C1 segment of cervical spinal cord (tissue), 14 donors: ENCODE measurements at places on chromosomes 2 and 18.
A peak's percentile ranks its signal among the peaks of the same experiment; 100 is the strongest.

- no peak for DNase-seq
Measured at GRCh38 chr2:218880102-218880858, at the start of gene WNT10A. Gene WNT10A (plus strand): TSS chr2:218880852. CDS start chr2:218880996, 144 bp downstream.

- no peak for DNase-seq
Measured at GRCh38 chr2:195694553-195694952, 37.5 kb downstream of the SLC39A10 start.

- no peak for DNase-seq
Measured at GRCh38 chr2:112790305-112790704, 6.0 kb upstream of the IL1A start.

DNA sequence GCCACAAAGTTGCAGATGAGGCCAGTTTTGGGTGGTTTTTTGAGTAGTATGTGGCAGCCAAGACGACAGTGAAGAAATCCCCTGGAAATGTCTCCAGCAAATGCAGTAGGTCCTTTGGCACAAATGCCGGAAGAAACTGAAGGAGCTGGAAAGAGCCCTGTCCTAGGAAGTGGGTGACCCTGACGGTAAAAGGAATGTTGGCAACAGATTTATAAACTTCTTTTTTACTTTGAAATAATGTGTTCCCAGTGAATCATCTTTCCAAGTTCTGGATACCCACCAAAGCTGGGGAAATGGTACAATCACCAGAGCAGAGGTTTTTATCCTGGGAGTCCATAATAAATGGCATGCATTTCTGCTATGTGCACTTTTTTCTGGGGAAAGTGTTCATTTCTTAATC, 112.9 kb downstream of the CSRNP3 start:
- DNase-seq = no peak

GRCh38 chr2:181962142-181962541, 23.5 kb upstream of the PPP1R1C start:
- no peak for DNase-seq

- no peak for DNase-seq
Measured at GRCh38 chr18:78123144-78123909, 856.3 kb upstream of the SALL3 start.

- DNase-seq = no peak
Measured at GRCh38 chr2:216804357-216805350, 55.2 kb downstream of the TNP1 start.

DNA sequence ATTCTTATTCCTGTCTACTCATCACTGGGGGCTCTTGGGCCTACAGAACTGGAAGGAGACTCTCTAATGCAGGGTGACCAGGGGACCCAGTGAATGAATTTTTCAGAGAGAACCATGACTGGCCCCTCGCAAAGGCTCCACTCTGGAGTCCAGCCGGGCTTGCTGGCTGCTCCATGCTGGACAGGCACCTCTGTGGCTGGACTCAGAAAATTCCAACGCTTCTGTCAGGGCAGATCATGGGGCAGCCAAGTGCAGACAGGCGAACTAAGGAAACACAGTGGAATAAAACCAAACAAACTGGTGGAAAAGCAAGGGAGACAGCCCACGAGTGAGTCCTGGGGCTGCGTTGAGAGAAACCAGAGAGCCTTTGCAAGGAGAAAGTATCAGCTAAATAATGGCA, 57.2 kb downstream of the ACAA2 start:
- DNase-seq = no peak

GRCh38 chr2:3633089-3633981, 24.7 kb upstream of the ALLC start:
- DNase-seq = no peak

DNA sequence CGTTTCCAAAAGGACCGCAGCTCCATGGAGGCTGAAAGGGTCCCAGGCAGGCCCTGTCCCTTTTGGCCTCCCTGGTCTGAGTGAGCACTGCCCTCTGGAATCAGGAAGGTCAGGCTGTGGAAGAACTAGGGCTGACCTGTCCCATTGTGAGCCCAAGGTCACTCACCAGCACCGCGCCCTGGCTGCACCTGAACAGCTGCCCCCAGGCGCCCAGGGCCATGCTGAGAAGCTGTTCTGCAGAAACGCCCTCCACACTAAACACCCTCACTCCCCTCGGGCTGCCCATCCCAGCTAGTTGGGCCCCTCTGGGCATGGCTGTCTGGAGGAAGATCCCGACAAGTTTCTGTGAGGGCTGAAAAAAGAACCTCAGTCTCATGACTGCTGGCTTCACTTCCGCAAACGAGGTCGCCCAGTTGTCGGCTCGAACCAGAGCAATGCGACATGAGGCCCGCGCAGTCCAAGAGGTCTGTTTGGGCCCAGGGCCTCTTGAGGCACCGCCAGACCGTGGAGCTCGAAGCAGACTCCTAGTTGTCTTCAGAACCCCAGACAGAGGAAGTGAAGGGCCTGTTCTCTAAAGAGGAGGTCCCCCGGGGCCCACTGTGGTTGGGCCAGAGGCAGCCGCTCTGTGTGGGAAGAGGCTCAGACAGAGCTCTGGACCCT, 64.4 kb downstream of the INPP5D start:
- peak; percentile 10 for DNase-seq

- DNase-seq = no peak
Measured at GRCh38 chr2:200301953-200302858, 4.3 kb upstream of the SPATS2L start.

GRCh38 chr2:19536136-19536535, 177.7 kb upstream of the OSR1 start:
- no peak for DNase-seq

- DNase-seq = no peak
Measured at GRCh38 chr2:20543469-20544152, 96.7 kb downstream of the RHOB start.

DNA sequence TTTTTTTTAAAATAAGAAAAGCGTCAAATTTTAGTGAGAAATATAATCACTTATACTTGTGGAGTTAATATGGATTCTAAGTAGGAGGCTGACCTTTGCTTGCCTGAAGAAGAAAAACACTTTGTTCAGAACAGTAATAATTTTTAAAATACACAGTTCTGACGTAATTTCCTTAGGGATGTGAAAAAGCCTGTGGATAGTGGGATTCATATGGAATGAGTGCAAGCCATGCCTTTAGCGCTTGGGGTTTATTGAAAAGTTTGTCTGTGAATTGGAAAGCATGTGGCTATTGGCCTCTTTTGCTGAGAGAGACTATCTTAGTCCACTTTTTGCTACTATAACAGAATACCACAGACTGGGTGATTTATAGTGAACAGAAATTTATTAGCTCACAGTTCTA, 151.3 kb downstream of the CCDC85A start:
- DNase-seq = no peak

GRCh38 chr2:241659150-241659739, 21.8 kb downstream of the ATG4B start:
- DNase-seq = peak; percentile 21
